Endothelial cell of umbilical vein (primary cell): ENCODE measurements at places on chromosomes 13 and 19. TPM values are rescaled to one million over a fixed set of nuclear protein-coding genes. Genes with fewer than 3 reads are reported as not detected.

Gene PLD3
- total RNA-seq, result 166 and 172 TPM in 2 replicates

Gene NLRP5
- total RNA-seq, result not detected in 2 replicates

Gene FBXO27
- total RNA-seq, result 4.2 and 6.5 TPM in 2 replicates

Gene FPR1
- not detected in 2 replicates for total RNA-seq

Gene UNC13A
- 0.09 and 0.30 TPM in 2 replicates for total RNA-seq

Gene ZNF714
- 11.2 and 15.0 TPM in 2 replicates for total RNA-seq

Gene PSG5
- not detected in 2 replicates for total RNA-seq

Gene SLC5A5
- total RNA-seq, result not detected in 2 replicates

Gene CGB2
- not detected in 2 replicates for total RNA-seq

Gene FKBP8
- total RNA-seq, result 150 and 164 TPM in 2 replicates

Gene ECSIT
- total RNA-seq, result 32.4 and 36.7 TPM in 2 replicates
